Testis (tissue), 5 donors: ENCODE measurements at places on chromosomes 16 and 17.

DNA sequence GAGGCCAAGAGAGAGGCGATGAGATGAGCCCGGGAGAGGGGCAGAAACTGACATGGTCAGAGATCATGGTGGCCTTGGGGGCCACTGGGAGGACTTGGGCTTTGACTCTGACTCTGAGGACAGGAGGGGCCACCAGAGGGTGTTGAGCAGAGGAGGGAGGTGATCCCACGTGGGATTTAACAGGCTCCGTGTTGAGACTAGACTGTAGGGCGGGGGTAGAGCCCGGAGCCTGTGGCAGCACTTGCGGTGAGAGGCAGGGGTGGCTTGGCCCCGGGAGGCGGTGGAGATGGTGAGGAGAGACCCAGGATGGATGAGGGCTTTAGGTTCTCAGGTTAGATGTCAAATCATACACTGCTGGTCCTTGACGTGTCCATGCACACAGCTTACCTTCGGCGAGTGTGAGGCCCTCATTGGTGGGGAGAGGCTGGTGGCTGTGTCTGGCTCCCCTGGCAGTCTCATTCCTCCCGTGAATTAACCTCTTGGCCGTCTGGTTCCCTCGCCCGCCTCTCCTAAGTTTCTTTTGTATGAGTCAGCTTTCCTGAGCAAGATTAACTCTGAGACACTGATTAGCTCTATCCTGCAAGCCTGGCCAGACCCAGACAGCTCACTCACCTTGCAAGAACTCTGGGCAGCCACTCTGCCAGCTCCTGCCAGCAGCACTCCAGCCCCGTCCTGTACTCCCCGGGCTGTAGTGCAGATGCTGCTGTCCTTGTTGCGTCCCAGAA lies 39.7 kb downstream of the VPS35L start:
- DNase-seq, result peak; percentile 40

DNA sequence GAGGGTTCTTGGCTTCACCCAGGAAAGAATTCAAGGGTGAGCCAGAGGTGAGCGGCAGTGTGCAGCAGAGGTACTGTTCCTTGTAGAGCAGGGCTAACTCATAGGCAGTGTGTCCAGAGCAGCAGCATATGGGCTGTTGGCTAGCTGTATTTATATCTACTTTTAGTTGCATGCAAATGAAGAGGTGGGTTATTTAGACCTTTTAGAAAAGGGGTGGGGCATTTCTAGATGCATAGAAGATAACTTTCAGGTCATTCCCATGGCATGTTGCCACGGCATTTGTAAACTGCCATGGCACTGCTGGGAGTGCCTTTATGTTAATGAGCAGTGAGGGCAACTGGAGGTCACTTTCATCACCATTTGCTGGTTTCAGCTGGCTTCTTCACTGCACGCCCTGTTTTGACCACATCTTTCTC lies 141.0 kb downstream of the STX8 start:
- no peak for DNase-seq

DNA sequence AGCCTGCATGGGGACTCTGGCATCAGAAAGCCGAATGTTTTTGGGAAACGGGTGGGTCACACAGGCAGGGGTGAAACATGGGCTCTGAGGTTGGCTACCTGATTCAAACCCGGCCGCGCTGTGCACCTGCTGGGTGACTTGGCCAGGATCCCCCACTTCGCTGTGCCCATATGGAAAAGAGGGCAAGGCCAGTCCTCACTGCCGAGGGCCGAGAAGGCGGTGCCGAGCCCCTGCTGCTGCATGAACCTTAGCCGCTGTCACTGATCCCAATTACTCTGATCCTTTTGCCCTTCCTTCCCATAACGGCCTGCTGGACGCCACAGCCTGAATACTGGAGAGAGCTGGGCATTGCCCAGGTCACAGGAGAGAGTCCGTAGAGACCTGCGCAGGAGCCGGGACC lies 17.7 kb downstream of the KDM8 start:
- no peak for DNase-seq

- DNase-seq, result no peak
Measured at GRCh38 chr17:12024327-12024726, 3.6 kb downstream of the MAP2K4 start.

GRCh38 chr17:70863436-70864248 lies 694.3 kb downstream of the KCNJ2 start:
- DNase-seq, result no peak

GRCh38 chr16:15689290-15689689 lies 39.2 kb downstream of the NDE1 start:
- no peak for DNase-seq

- no peak for DNase-seq
Measured at GRCh38 chr16:76985392-76986045, 205.5 kb upstream of the MON1B start.

DNA sequence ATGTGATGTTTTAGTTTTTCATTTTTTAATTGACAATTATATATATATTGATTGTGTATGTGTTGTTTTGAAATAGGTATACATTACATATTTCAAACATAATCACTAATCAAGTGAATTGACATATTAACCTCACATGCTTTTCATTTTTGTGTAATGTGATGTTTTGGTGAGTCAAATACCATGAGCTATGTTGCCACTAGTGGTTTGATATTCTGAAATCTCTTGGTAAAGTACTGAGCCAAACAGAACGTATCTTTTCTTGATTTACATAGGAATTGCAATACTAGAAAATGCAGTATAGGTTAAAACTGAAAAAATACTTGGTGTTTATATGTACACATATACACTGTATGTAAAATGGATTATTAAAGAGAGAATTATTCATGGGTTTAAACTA lies 65.2 kb upstream of the SIAH1 start:
- DNase-seq, result no peak

GRCh38 chr16:5977329-5977728 lies 879.7 kb upstream of the EEF2KMT start:
- no peak for DNase-seq

DNA sequence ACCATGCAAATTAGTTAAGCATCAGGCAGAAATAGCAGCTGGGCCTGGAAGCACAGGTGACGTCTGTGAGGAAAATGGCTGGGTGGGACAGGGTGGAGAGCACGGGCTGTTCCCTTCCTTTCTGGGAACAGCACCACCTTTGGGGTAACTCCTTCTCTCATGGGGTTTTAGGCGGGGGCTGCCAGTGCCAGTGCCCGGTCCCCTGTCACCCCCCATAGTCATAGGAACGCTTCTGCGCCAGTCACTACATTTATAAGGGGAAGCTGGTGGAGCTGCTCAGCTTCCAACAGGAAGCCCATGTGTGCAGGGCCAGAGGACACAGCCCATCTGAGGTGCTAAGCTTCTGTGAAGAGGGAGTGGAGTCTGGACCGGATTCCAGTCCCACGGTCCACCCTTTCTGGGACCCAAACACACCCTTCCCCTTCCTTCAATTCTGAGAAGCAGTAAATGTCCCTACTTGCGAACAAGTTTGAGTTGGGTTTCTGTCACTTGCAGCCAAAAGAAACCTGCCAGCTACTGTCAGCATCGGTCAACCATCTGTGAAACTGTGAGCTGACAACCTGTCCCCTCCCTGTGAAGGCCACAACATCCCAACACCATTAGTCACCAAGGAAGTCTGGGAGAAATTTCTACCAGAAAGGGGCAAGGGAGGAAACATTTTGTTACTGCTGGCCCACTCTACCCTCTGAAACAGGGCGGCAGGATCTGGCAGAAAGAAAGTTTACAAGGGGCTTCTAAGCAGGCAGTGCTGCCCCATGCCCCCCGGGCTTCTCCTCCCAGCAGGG lies 86.0 kb upstream of the AMZ2 start:
- no peak for DNase-seq

GRCh38 chr17:28538296-28538895 lies 14.0 kb downstream of the UNC119 start:
- DNase-seq, result no peak

DNA sequence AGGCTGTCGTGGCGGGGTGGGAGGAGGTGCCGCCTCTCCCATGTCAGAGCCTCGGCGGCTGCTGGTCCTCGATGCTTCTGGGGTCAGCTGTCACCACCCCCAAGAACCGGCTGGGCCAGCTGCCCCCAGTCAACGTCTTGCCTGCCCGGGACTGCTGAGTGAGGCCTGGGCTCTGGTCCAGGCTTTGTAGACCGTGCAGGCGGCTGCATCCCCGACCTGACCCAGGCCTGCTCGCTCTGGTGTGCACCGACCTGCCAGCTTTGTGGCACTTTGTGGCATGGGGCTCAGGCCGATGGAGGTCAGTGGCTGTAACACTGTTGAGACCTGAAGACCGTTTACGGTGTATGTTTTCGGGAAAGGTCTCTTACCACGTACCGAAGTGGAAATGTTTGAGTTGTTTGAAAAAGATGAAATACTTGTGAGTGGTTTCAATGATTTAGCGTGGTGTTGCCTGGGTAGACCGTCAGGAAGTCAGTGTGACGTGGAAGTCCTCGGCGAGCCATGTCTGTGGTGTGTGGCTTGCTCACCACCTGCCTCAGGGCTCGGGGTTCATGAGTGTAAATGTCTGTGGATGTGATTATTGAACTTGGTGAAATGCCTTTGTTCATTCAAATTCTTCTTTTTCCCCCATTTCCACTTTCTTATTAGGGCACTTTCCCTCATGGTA lies 53.2 kb upstream of the ZNF750 start:
- no peak for DNase-seq

GRCh38 chr16:47236716-47237115 lies 93.0 kb upstream of the NETO2 start:
- no peak for DNase-seq

DNA sequence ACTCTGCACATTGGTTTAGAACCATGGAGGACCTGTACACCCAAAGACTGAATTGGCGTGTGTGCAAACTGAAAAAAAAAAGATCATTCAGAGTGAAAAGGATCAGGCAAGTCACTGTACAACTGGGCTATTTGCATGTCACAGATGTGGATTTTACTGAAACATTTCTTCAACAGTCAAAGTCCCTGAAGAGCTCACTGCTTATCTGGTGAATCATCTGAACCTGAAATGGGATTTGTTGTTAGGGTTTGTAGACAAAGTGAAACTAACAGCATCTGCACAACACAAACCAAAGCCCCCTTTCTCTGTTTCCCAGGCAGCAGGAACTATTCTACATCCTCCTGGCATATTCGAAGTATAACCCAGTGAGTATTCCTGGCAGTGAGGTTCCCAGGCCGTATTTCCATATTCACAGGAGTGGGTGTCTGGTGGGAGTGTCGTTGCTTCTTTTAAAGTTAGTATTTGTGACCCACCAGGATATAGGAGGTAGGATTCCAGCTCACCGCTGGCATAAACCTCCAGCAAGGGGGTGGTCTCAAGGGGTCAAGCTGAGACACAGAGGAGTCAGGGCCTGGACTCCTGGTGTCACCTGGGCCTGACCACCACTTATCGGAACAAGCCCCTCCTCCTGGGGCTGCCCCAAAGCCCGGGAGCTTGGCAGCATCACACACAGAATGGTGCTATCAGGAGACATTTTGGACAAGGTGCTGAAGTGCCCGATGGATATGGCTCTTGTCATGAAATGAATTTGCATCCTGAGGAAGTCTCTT lies 80.9 kb downstream of the GOSR1 start:
- DNase-seq, result no peak

- peak; percentile 100 for DNase-seq
Measured at GRCh38 chr17:49707608-49708514, at the start of gene SLC35B1. Gene SLC35B1 (minus strand): TSS chr17:49707964. CDS start chr17:49707833, 131 bp downstream.

DNA sequence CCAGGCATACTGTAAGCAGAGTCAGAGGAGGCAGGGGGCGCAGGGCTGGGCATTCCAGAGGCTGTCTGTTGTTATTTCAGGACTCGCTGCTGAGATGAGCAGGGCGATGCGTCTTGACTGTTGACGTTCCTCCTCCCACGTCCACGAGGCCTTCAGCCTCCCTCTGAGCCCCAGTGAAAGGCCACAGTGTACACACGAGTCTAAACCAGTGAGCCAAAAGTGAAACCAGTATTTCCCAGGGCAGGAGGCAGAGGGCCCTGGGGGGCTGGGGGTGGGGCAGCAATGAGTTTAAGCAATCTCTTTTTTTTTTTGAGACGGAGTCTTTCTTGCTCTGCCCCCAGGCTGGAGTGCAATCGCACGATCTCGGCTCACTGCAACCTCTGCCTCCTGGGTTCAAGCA lies 21.5 kb downstream of the SMTNL2 start:
- peak; percentile 91 for DNase-seq

- peak; percentile 56 for DNase-seq
Measured at GRCh38 chr17:4204710-4205173, 59.0 kb downstream of the ANKFY1 start.

DNA sequence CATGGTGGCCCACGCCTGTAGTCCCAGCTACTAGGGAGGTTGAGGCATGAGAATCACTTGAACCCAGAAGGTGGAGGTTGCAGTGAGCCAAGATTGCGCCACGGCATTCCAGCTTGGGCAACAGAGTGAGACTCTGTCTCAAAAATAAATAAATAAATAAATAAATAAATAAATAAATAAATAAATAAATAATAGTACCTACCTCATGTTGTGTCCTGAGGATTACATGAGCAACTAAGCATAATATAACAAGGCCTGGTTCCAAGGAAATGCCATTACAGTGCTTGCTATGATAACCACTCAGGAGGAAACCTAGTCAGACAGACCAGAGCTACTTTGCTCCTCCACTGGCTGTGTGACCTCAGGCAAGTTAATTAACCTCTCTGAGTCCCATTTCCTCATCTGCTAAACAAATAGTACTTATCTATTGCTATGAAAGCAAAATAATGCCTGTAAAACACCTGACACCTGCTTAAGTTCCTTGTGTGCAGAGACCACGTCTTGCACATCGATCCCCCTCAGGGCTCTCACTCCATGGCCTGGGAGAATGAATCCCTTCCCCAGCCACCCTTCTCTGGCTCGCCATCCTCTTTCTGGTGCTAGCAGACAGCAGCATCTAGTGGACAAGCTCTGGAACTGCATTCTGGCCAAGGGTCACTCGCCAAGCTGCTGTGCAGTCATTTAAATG lies 7.5 kb downstream of the EPOP start:
- DNase-seq, result peak; percentile 79

GRCh38 chr17:30323262-30323894 lies 10.5 kb downstream of the TMIGD1 start:
- DNase-seq, result no peak

DNA sequence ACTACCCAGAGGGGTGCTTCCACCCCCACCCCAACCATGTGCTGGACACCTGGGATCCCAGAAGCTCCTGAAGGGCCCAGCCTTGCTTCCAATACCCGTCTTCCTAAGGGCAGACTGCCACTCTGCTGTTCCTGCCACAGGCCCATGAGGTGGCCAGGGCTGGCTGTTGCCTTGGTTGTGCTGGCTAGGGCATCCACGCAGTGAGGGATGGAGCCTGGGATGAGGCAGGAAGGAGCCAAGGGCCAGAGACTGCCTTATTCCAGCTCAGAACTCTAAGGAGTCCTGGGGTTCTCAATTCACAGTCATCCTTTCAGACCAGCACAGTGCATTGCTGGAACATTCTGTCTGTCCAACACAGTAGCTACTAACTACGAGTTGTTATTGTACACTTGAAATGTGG lies 37.8 kb downstream of the BCO1 start:
- no peak for DNase-seq

GRCh38 chr16:11058832-11059231 lies 114.5 kb downstream of the CLEC16A start:
- no peak for DNase-seq

DNA sequence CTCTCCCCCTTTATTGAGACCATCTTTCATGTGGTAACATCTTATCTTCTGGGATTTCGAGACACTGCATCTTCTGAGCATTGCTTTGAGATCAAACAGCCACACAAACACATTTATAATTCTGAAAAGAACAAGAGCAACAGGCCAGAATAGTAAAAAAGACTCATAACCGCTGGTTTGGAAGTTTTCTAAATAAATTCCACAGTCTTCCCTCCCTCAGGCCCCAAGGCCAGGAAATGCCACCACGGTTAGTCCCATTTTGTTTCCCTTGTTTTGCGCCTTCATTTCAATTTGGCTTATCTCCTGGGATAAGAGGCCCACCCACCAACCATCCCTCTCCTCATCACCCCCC lies 25.3 kb downstream of the LITAF start:
- no peak for DNase-seq

- no peak for DNase-seq
Measured at GRCh38 chr17:67499685-67500084, 122.6 kb downstream of the PITPNC1 start.

- peak; percentile 52 for DNase-seq
Measured at GRCh38 chr16:57938936-57939871, 31.7 kb downstream of the CNGB1 start.
